ENCODE measurements at places on chromosomes 4 and X. TPM values are rescaled to one million over a fixed set of nuclear protein-coding genes. Genes with fewer than 3 reads are reported as not detected.

GRCh38 chrX:45775468-45775867, 574.8 kb upstream of the DIPK2B start:
- H3K4me3 ChIP-seq, result no peak overlapping the region
- no peaks in the 10 kb centered on the region for H3K4me1 ChIP-seq
- no peaks in the 10 kb centered on the region for H3K36me3 ChIP-seq
- no peak for DNase-seq

LRIT3 gene
- total RNA-seq, result 0.15 TPM

- H3K27me3 ChIP-seq, result no peaks in the 10 kb centered on the region
- DNase-seq, result no peak
- H3K36me3 ChIP-seq, result no peaks in the 10 kb centered on the region
- no peak overlapping the region for H3K4me3 ChIP-seq
Measured at GRCh38 chr4:176032454-176032853, 33.2 kb upstream of the WDR17 start.

DNA sequence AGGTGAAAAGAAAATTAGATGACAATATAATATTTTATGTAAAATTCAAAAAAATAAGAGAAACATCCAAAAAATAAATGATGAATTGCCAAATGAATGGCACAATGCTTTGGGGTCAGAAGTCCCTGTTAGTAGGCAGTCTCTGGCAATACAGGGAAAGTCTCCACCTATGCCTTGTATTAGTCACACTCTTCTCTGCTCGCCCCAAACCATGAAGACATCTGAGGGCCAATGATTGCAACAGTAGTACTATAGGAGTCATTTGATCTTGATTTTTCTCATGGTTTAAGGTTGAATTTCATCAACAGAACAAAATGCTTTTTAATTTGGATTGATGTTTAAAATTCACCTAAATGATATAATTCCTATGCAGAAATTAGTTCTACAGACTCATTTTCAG, 3.9 kb upstream of the PRSS12 start:
- peaks cover 25% of the 10 kb centered on the region for H3K27me3 ChIP-seq
- no peak overlapping the region for H3K27ac ChIP-seq
- DNase-seq, result no peak
- no peak overlapping the region for H3K4me3 ChIP-seq

- H3K4me3 ChIP-seq, result no peak overlapping the region
- no peaks in the 10 kb centered on the region for H3K4me1 ChIP-seq
- DNase-seq, result no peak
- H3K36me3 ChIP-seq, result peaks cover 81% of the 10 kb centered on the region
Measured at GRCh38 chrX:16848541-16848940, 21.6 kb downstream of the RBBP7 start.

DNA sequence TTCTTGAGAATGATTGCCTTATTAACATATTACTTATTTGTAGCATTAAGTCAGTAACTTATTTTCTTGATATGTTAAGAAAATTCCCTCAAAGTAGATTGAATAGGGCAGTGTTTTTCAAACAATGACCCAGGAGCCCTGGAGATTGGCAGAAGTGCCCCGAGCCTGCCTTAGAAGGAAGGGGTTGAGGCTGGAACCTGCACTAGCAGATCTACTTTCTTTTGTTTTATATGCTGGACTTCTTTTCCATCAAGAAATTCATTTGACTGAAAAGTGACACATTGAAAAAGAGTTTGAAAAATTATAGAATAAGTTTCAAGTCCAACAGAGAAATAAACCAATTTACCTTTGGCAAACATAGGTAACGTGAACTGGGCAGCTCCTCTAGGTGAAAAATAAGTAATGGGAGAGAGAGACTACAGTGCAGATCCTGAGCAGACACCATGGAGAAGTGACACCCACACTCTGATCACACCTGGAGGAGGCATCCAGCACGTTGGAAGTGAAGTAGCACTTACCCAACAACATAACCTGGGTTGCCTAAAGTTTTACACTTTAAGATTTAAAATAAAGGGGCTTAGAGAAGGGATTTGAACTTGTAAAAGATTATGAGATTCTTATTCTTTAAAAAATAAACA, 18.6 kb downstream of the ARSJ start:
- no peaks in the 10 kb centered on the region for H3K4me1 ChIP-seq
- no peak for DNase-seq
- H3K27ac ChIP-seq, result no peak overlapping the region
- H3K27me3 ChIP-seq, result peaks cover 14% of the 10 kb centered on the region

GAGE1 gene
- total RNA-seq, result not detected

KLHL13 gene
- 22.0 TPM for total RNA-seq

IL13RA2 gene
- total RNA-seq, result not detected
